ENCODE measurements at places on chromosomes 5 and 9. TPM values are rescaled to one million over a fixed set of nuclear protein-coding genes. Genes with fewer than 3 reads are reported as not detected.

Gene MEF2C
- total RNA-seq = 122 TPM

Gene SLCO6A1
- not detected for total RNA-seq

Gene KIF20A
- total RNA-seq = 3.2 TPM

Gene GBGT1
- total RNA-seq = 37.5 TPM

Gene DMRTA1
- total RNA-seq = 0.41 TPM

Gene LCP2
- total RNA-seq = 186 TPM

Gene NME5
- not detected for total RNA-seq

Gene KCNT1
- 12.6 TPM for total RNA-seq

Data from spleen (tissue), 13 donors.